Activated naive CD8-positive, alpha-beta T cell treated with anti-CD3 and anti-CD28 coated beads, Interleukin-2, amount 50 U/mL, for 24 hours (primary cell): ENCODE measurements at places on chromosomes 7 and 10.
A peak's percentile ranks its signal among the peaks of the same experiment; 100 is the strongest.

GRCh38 chr10:3848775-3849635 is 64.0 kb upstream of the KLF6 start:
- no peak for DNase-seq

DNA sequence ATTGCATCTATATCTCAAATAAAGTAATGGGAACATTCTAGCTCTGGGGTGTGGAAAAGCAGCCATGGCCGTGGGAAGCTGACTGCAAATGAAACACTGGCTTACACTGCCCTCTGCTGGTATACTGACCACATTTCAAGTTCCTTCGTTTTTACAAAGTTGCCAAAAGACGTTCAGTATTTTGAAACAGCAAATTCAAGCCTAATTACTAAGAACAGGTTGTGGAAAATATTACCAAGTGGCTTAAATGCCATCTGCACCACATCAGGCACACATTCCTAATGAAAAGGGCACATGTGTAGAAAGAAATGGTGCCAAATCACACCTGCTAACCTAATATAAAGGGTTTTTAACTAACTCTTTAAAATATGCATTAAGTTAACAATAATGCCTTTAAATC is 83.9 kb downstream of the JAZF1 start:
- DNase-seq: peak; percentile 39

DNA sequence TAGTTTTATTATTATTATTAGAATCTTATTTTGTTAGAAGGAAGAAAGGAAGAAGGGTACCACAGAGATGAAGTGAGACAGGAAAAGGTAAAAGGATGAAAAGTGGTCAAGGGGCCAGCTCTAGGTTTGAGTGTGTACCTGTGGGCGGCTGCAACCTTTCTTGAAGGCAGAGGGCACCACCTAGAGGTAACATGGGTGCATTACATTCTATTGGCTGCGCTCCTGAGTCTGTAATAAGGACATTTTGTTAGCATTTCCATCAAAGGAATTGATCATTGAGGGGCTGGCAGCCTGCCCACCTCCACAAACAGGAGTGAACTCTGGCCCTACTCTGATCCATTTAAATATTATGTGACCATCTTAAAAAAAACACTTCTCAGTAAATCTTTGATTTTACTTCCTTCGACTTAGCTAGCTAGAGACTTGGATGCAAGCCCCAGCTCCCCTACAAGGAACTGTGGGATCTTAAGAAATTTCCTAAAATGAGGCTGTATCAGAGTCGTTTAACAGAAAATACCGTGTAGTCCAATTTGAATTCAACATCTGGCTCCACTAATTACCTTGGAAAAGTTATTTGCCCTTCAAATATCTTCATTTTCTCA is 610.4 kb downstream of the IPMK start:
- DNase-seq: peak; percentile 21

DNA sequence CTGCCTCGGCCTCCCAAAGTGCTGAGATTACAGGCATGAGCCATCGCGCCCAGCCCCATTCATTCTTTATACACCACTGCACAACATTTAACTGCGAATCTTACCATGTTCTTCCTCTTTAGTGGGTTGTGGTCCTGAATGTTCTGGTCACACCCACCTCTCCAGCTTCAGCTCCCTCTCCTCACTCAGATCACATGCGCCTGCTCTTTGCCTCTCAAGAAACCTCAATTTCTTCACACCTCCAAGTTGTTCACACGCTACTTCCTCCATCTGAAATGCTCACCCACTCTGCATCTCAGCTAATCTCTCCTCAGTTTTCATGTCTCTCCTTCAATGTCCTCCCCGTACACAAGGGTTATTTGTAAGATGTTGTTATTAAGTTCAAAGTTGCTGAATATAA is 2.4 kb upstream of the PRR15 start:
- no peak for DNase-seq

DNA sequence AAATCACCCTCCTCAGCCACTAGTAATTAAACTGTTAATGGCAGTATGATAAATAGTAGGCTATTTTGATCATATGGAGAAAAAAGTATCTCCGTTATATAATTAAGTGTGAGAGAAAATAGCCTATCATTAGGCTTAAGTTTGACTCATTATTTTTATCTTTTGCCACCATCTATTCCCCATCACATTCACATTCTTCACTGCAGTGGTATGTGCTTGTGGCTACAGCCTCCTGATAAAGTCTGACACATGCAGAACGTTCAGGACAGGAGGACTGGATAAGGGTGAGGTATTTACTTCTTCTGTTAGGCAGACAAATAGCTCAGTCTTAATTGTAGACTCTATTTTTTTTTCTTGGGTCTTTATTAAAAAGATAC is 5.8 kb downstream of the NEBL start:
- no peak for DNase-seq

DNA sequence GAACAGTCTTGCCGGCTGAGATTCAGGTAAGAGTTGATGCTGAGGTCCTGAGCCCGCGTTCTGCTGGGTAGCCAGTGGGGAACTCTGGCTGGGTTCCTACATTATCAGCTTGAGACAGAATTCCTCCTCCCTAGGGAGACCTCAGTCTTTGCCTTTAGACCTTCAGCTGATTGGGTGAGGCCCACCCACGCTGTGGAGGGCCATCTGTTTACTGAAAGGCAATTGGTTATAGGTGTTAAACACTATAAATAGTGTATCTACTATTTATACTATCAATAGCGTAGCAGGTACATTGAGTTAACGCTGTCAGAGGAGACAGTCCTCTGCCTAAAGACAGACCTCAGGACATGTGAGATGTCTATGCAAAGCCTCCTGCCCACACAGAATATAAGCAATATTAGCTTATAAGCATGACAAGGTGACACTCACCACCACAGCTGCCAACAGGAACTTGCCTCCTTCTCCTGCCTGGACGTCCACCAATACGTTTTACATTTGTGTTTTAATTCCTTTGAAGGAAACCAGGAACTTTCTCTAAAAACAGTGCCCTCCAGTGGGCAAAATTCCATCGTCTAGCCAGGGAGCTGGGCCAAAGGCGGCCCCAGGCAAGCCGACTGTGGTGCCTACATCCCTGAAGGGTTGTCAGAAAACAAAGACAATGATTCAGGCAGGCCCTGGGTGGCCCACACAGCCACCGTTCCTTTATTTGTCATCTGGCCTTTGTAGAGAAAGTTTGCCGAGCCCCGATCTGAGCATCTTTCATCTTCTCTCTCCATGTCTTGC is 58.8 kb downstream of the INSIG1 start:
- DNase-seq: no peak

DNA sequence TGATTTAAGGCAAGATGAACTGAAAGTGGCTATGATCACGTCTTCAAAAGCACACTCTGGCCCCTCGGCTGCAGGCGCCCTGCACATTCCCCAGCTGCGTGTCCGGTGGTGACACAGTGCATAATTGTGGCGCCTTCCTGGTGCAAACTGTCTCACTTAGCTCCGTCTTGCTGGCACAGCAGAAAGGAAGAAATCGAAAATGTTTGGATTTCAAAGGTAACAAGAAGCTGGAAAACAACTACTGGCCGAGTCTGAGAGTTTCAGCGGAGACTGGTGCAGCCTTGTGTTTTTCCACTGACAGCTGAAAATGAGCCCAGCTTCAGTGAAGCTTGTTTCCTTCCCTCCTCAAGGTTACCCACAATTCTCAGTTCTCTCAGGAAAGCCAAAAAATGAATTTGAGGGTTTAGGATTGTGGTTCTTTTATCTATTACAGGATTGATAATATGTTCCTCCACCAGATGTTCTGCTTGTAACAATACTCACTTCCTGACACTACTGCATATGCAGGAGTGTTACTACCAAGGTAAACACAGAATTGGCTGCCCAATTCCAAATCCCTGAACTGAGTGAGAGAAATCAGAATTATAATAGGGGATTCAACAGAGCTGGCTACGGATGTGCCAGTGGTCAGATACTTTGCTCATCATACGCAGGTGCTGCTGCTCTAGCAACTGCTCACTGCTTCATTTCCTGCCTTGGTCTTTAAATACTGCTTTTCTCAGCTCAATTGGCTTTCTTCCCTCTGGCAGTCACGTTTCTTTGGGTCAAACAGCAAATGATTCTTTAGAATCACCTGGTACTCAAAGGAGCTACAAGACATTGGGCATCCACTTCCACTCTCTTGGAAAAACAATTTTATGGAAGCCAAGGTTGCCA is 63.7 kb downstream of the TRUB1 start:
- no peak for DNase-seq

DNA sequence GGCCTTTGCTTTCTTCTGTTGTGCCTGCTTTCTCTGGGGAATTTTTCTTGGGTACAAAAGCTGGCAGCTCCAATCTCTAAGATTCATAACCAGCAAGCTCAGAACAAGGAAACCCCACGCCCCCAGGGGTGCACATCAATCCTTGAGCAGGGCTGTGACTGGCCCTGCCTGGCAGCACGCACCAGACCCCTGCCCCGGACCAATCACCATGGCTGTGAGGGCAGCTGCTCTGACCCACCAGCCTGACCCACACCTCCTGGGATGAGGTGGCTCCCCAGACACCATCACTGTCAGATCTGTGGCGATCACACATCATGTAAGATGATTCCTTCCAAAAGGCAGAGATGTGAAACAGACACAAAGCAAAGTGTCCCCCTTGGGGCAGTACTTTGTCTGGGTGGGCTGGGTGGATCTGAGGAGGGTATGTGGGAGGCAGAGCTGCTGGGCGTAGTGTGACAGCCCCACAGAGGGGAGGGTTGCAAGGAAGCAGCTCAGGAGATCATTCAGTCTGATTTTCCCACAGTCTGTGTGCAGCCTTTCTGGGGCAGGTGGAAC is 175.5 kb upstream of the SHH start:
- DNase-seq: no peak

DNA sequence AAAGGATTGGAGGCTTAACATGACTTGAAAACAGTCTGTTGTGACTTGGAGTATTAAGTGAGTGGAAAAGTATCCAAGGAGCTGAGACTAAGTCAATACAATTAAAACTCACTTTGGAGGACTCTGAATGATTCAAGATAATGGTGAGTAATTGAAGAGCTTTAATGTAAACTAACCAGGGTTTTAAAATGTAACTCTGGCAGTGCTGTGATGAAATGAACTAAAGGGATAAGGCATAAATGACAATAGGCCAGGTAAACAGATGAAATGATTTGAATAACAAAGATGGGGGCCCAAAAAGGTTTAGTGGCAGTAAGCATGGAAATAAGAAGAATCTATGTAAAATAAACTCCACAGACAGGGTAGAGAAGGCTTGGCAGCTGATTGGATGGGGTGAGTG is 316.5 kb upstream of the CACNA2D1 start:
- no peak for DNase-seq

DNA sequence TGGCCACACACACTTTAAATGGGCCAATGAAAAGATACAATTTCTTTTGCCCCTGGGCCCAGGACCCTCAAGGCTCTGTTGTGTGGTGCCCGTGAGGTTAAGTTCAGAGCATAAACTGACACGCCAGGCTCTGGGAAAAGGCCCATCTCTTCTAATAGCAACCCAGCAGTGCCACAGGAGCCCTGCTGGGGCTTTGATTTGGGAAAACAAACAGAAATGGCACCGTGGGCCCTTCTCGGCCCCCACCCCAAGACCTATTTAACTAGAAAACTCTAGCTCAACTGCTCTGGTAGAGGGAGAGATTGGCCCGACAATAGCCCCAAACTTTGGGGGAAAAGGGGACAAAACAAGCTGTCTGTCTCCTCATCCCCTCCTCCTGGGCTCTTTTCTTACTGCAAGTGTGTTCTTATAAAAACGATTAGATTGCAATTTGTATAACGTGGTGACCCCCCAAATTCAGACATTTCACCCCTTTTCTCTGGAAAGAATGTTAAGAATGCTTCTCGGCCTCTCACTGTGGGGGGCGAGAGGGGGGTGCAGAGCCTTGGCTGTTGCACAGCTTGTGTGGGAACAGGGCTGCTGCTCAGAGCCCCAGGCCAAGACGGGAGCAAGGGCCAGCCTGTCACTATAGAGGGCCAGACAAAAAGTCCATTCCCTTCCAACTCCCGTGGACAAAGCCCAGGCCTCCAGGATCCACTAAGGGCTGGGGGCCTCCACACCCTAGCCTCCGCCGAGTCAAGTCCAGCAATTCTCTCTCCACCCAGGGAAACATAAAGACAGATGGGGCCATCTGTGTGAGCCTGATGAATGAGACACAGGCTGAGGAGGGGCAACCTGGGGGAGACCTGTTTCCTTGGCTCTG is 26.8 kb downstream of the DPCD start:
- no peak for DNase-seq

DNA sequence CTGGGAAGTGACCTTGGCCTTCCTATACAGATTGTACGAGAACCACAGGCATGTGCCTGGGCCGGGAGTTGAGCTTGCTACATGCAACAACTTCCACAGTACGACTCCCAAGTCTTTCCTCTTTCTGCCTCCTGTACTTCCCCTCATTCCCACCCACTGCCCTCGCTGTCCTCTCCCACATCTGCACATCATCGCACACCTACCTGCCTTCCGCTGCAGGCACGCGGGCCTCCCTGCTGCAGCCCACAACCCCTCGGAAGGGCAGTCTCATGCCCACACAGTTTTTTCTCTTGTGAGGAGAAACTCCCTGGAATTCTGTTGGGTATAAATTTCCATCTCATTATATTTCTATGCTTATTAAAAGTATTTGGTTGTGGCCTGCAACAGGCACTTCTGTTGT is 117.2 kb downstream of the ACTR3B start:
- no peak for DNase-seq

GRCh38 chr10:8584666-8585065 is 530.2 kb downstream of the GATA3 start:
- no peak for DNase-seq

GRCh38 chr10:86247073-86247472 is 119.5 kb downstream of the GRID1 start:
- DNase-seq: no peak

DNA sequence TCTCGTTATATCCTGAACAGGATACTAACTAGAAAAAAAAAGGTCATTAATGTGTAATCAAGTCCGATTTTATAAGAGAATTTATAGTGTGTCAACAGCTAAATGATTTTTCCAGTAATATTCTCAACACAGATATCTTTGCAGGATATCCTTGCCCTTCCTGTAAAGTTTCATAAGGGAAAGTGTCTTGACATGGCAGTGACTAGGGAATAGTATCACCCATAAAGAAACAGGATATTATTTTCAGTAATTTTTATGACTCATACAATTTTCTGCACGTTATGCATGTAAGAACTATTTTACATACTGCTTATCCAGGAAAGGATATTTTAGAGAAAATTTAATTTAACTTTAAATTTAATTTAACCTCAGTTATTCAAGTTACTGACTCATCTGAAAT is 19.5 kb upstream of the PNLIP start:
- no peak for DNase-seq

DNA sequence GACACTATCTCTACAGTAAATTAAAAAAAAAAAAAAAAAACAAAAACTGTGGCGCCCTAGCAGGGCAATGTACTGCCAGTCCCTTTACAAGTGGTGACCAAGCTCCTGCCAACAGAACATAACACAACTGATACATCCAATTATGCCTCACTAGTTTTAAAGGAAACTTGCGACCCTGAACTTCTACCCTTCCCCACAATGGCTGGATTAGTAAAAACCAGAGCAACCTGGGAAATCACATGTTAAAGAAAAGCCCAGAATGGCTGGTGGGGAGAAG is 16.5 kb downstream of the ATE1 start:
- no peak for DNase-seq

- no peak for DNase-seq
Observed at GRCh38 chr10:68067029-68067428, 8.1 kb downstream of the HERC4 start.

- DNase-seq: no peak
Observed at GRCh38 chr10:33725430-33725829, 391.0 kb upstream of the NRP1 start.
